Heart left ventricle (tissue), 16 donors: ENCODE measurements at places on chromosomes 12 and 14.

DNA sequence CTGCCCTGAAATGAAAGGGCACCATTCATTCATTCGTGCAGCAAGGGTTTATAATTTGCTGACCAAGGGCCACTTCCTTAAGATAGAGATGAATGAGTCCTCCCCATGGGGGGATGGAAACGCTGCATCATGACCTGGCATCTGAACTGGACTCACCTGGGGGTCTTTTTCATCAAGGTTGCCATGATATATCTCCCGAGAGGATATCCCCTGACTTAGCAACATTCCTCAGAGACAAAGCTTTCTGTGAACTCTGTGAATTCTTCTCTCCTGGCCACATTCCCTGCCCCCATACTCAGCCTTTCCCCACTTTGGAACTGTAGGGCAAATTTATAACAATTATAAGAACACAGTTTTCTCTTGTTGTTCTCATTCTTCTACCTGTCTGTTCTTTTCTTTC is 30.8 kb downstream of the SRRM4 start:
- DNase-seq, result no peak

DNA sequence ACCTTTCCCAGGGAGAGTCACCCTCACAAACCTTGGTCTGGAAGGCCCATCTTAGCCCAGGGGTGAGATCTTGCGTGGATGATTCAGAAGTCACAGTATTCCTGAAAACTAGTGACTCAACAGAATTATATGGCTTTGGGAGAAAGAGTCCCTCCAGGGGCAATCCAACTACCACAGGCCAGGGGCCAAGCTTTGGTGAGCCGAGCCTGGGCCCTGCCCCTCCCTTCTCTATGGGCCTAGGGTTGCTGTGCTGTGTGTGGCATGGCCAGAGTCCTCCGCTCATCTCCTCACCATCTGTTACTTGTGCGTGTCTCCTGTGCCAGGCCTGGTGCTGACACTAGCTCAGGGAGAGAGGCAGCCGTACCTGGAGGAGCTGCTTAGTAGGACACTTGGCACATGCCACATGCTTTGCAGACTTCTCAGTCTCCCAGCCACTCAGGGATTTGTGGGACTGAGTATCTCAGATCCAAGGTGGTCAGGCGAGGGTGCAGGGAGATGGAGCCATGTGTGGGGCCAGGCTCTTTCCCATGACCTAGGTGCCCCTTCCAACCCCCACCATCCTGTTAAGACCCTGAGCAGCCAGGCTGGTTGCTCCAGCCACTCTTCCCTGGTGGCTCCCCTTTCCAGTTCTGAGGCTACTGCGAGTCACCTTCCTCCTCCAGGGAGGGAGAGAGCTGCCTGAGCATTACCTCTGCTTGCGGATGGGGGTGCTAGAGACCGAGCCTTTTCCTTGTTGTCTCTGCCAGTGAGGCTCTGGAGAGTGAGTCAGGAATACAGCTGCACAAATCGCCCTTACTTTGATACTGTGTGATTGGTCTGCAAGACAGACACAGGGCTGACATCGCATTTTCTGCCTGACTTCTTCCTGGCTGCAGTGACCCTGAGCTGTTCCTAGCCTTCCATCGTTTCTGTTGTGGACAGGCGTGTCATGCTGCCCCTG is 94.1 kb downstream of the SLC25A47 start:
- DNase-seq, result no peak

DNA sequence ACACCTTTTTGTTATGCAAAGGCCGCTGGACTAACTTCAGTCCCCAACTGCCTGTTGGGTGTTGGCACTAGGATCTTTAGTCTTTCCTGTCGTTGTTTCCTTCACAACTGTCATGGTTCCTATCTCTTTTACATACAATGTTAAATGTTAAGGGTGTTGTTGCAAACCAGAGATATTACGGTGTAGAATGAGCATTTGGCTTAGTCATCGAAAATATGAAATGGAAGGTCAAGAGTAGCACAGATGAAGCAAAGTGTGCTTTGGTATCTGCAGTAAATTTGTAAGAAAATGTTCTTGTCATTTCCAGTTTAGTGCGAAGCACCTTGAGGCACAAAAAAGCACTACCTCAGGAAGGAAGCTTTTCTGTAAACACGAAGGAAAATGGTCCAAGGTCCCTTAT is 751.3 kb upstream of the LRFN5 start:
- DNase-seq, result no peak

GRCh38 chr14:49769171-49769570 is 1.2 kb downstream of the KLHDC2 start:
- no peak for DNase-seq

GRCh38 chr12:117702741-117703140 is 266.0 kb downstream of the KSR2 start:
- DNase-seq, result no peak

GRCh38 chr12:57229046-57229633 is 371 bp upstream of the SHMT2 start:
- no peak for DNase-seq

GRCh38 chr14:75204116-75204515 is 27.7 kb upstream of the TMED10 start:
- DNase-seq, result no peak

DNA sequence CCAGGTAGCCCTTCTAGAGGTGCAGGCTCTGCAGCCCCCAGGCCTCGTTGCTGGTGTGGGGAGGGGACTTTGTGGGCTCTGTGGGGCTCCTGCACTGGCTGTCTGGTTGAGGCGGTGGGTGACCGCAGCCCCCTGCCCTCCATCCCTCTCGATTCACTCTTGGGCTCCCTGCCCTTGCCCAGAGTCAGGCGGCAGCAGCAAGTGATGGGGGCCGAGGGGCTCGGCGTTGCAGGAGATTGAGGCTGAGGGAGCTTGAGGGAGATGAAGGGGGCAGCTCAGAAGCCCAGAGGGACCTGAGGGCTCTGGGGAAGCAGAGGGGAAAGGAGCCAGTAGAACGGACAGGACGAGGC is 9.5 kb upstream of the LRTM2 start:
- no peak for DNase-seq

DNA sequence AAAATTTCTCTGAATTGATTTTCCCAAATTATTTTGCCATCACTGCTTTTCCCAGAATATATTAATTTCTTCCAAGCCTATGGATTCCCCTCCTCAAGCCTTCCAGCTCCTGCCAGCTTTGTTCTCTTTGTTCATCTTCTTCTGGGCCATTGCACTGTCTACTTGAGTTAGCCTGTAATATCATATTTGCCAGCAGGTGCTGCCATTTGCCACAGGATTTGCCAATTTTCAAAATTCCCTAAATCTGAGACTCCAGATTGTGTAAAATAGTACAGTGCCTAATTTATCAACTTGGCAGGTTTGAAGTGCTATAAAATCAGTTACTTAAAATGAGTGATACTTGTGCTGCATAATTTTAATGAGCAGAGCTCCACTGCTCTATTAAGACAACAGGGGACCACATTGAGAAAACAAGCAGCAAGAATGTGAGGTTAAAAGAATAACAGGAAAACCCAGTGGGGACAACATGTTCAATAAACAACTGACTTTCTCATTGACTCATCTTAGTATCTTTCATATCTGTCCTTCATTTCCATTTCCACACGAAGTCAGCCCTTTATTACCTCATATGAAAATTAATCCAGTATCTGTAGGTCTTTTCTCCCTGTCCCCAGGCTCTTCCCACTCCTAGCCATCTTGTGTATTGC is 84.6 kb upstream of the CCDC196 start:
- DNase-seq, result no peak

DNA sequence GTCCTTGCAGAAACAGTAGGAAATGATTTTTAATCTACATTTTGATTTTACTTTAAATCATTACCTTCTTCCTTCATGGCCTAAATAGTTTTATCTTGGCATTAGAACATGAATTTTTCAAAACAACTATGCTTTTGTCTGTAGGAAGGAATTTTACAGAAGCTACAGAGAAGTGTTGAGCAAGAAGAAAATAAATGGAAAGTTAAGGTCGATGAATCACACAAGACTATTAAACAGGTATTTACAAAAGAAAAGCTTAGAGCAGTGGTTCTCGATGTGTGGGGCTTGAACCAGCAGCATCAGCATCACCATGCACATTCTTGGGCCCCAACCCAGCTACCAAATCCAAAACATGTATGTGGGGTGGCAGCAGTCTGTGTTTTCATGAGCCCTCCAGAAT is 91.6 kb downstream of the KTN1 start:
- no peak for DNase-seq

- no peak for DNase-seq
Measured at GRCh38 chr12:81759190-81760051, at the start of gene PPFIA2. TSS of gene PPFIA2 (minus strand) at chr12:81759350.
